ENCODE measurements at places on chromosomes 16 and 17. TPM values are rescaled to one million over a fixed set of nuclear protein-coding genes. Genes with fewer than 3 reads are reported as not detected.
A peak's percentile ranks its signal among the peaks of the same experiment; 100 is the strongest.

DNA sequence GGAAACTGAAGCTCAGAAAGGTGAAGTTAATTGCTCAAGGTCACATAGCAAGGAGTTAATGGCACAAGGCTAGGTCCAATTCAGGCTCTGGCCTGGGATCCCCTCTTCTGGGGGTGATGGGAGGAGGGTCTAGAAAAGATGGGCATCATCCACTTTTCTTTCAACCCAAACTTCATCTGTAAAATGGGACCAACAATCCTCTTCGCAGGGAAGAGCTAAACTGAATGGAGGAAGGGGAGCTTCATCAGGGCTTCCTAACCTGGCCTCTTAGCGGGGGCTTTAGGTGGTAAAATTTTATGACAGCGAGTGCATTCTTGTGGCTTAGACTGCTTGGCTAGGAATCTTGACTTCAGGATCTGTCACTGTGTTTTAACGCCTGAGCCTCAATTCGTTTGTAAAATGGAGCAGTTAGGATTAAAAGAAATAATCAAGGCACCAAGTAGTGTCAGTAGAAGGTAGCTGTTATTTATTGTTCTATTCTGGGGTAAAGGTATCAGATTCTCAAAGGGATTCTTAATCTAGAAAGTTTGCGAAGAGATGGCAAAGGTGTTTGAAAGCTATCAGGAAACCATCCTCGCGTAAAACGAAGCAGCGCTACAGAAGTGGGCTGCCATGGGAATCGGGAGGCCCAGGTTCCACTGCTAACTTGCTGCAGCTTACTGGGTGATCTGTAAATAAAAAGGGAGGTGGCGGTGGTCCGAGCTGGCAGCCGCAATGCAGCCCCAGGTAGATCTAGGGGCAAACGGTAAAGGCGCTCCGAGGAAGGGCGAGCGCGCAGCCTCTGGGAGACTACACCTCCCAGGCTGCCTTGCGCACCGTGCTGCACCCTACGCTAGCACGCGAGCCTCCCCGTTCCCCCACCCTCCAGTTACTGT lies 1.5 kb upstream of the SRCAP start:
- DNase-seq, result no peak

Gene KRTAP1-1
- total RNA-seq, result not detected

DNA sequence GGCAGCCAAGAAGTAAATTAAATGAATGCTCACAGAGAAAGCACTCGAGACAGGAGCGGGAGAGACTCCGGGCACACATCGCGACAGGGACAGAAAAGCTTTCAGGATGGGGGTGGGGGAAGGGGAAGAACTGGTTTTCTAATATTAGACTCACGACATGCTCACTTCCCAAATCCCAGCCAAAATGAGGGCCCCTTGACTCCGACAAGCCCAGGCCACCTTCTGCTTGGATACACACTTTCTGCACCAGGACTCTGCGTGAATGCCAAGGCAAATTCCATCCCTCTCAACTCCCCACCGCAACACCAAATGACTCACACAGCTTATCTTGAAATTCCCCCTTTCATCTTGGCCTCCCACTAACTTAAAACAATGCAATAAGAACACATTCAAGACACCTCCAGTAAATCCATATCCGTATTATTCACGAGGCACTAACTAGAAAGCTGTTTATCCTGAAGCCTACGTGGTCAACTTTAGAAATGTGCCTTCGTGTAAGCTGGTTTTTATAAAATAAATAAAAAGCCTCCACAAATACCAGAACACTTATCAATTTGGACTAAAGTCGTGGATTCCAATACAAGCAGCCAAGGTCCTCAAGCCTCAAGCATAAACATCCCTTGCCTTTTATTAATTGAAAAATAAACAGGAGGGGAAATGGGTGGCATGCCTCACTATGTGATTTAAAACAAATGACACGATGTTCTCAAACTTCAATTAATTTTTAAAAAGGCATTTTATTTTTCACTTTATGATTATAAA lies 46.1 kb downstream of the NXN start:
- peak; percentile 53 for DNase-seq

DNA sequence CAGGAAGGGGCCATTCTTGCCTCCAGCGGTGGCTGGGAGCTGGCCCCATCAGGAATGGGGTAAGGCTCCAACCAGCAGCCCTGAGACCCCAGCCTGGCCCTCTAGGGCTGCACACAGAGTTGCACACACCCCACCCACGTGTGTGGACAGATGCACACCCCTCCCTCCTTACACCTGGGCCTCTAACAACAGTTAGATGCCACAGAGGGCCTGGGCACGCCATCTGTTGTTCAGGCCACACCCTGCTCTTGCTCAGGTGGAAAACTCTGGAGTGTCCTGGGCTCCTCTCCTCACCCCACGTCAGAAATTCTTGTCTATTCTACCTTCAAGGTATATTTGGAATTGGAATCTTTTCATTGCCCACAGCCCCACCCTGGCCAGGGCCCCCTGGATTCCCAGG lies 13.3 kb upstream of the RAI1 start:
- DNase-seq, result peak; percentile 10

- peak; percentile 55 for DNase-seq
Observed at GRCh38 chr16:11349599-11350276, 4.5 kb downstream of the RMI2 start.

DNA sequence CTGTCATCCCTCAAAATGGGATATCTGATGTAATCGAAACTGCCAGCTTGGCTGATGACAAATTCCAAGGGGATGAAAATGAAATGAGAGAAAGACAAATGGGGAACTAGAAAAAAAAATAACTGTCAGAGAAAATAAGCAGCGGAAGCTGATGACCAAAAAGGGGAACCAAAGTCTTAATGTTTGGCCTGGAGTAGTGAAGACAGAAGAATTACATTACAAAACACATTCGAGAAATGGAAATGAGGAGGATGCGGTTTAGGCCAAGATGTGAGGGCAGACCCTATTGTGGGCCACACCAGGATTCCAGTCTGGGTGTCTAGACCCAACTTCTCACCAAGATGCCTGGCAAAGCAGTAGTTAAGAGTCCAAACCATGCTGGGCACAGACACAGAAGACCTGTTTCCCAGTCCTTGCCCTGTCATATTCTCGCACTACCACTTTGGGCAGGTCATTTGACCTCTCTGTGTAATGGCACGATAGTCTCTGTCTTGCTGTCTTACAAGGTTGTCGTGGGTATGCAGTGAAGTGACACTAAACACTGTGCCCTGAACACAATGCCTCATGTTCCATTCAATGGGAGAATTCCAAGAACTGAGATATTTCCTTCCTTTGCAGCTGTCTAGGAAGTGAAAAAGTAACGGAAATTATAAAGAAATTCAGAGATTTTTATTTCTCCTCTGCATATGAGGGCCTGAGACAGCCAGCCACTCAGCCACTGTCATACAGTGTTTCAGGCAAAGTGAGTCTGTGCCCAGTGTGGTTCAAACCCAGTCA lies 12.3 kb upstream of the CCL2 start:
- DNase-seq, result no peak

Gene PRAC2
- total RNA-seq, result not detected

DNA sequence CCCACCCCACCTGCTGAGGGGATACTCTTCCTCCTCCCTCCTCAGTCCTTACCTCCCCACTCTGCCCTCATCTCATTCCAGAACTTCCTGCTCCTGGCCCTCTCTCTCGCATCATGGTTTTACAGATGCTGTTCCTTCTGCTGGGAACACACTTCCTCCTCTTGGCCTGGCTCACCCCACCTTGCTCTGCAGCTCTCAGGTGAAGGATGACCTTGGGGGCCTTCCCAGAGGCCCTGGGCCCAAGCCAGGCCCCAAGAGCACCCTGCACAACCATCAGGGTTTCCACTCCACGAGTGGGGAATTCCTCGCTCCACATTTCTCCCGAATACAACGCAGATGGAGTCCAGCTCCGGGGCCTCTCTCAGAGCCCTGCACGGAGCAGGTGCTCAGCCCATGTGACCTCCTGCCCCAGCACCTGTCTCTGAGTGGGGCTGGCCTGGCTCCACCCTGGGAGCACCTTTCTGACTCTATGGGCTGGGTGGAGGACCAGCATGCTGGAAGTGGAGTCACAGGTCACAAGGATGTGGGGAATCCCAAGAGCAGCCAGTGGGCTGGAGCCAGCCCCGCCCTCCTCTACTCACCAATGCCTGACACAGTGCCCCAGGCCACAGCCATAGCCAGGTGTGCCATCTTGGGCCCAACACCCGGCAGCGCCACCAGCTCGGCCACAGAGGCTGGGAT lies 4.5 kb downstream of the NTHL1 start:
- no peak for DNase-seq

GRCh38 chr17:45096141-45096540 lies 35.0 kb downstream of the NMT1 start:
- no peak for DNase-seq

GRCh38 chr16:5019775-5020174 lies 14.0 kb downstream of the NAGPA start:
- DNase-seq, result no peak

Gene CDH3
- total RNA-seq, result 0.32 TPM

DNA sequence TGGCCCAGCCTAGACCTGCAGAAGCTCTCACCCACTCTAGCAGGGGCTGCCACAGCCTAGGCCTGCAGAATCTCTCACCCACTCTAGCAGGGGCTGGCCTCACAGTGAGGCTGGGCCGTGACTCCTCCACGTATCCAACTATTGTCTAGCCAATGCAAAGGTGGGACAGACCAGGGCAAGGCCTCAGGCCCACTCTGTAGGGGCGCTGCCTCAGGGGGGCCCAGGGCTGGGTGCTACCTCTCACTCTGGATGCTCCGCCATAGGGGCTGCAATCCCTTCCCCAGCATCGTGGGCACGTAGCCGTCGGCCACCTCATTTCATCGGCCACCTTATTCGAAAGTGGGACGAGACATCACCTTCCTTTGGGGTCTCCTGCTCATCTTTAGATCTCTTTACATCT lies 51.7 kb downstream of the RPH3AL start:
- DNase-seq, result peak; percentile 9

GRCh38 chr17:75063626-75064025 lies 16.6 kb downstream of the KCTD2 start:
- no peak for DNase-seq

Gene ST6GALNAC1
- 2.4 TPM for total RNA-seq

Gene PROCA1
- total RNA-seq, result 0.97 TPM

Gene GPRC5B
- 66.3 TPM for total RNA-seq

Gene RGS9
- total RNA-seq, result 3.0 TPM

- DNase-seq, result no peak
Observed at GRCh38 chr17:3712811-3713463, 10.8 kb upstream of the HASPIN start.

DNA sequence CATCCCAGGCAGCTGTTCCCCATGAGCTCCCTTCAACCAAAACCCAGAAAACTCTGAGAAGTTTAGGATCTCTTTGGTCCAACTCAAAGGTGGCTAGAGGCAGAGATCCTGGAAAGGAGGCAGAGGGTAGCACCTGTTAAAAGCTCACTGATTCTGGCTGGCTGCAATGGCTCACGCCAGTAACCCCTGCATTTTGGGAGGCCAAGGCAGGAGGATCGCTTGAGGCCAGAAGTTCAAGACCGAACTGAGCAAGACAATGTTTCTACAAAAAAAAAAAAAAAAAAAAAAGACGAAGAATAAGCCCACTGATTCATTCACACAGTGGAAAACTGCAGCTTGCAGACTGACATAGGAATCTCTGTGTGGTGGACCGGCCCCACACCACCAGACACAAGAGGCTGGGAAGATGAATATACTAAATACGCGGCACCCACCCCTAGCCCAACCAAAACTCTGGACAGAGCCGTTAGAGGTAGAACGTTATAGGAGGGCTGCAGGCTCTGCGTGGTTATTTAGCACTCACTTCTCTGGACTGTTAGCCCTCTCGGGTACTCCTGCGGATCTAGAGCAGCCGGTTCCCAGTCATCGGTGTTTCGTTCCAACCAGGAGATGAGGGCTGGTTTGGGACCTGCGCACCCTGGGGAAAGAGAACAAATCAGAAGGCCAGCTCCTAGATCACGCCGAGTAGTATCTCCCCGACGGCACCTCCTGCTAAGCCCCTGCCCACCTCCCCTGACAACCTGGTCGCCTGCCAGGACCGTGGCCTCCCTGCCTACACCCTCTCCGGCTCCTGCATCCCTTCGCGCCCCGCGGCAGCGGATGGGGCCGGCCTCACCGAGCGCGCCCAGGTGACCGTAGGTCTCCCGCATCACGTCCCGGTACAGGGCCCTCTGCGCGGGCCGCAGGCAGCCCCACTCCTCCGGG lies 925 bp downstream of the ZNF689 start:
- peak; percentile 63 for DNase-seq

- DNase-seq, result peak; percentile 66
Observed at GRCh38 chr16:89860747-89861304, 12.6 kb upstream of the TCF25 start.

GRCh38 chr16:1510941-1511351 lies 17.8 kb downstream of the TELO2 start:
- no peak for DNase-seq

Gene UNC13D
- 34.0 TPM for total RNA-seq

DNA sequence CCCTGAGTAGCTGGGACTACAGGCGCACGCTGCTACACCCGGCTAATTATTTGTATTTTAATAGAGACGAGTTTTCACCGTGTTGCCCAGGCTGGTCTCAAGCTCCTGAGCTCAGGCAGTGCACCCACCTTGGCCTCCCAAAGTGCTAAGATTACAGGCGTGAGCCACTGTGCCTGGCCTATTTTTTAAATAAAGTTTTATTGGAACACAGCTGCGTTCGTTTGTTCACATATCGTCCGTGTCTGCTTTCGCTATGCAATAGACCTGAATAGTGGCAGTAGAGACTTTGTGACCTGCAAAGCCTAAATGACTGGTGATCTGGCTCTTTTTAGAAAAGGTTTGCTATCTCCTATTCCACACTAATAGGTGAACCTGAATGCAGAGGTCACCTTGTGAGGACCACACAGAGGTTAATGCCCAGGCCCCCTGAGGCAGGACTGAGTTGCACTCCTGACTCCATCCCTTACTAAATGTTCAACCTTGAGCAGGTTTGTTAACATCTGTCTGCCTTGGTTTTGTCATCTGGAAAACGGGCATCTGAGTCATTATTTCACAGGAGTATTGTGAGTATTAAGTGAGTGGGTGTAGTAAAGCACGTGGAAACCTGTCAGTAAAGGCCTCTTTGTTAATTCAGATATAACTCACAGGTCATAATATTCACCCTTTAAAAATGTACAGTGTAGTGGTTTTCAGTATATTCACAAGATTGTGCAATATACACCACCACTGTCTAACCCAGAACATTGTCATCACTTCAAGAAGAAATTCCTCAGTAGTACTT lies 157.5 kb upstream of the CACNG5 start:
- no peak for DNase-seq

GRCh38 chr17:38560503-38561318 lies 45.0 kb downstream of the SRCIN1 start:
- DNase-seq, result no peak

DNA sequence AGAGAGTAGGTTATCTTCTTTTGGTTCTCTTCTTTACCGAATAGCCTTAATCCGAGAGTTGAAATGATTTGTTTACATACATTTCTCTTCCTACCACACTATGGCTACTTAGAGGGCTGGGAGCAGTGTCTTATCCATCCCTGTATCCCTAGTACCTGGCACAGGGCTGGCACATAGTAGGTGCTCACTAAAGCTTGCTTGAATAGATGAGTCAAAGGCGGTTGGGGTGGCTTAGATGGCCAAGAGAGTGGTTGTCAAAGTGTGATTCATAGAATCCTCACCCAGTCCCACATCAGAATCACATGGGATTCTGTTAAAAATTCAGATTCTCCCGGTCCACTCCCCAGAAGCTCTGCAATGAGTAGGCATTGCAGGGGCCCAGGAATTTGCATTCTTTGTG lies 11.1 kb downstream of the CHAD start:
- DNase-seq, result no peak
